Cardiac muscle cell (in vitro differentiated cells and primary cell): ENCODE measurements at places on chromosomes 2 and 18. TPM values are rescaled to one million over a fixed set of nuclear protein-coding genes. Genes with fewer than 3 reads are reported as not detected.
A peak's percentile ranks its signal among the peaks of the same experiment; 100 is the strongest.

- DNase-seq: no peak
Measured at GRCh38 chr2:239774933-239775622, 250.1 kb downstream of the NDUFA10 start.

DNA sequence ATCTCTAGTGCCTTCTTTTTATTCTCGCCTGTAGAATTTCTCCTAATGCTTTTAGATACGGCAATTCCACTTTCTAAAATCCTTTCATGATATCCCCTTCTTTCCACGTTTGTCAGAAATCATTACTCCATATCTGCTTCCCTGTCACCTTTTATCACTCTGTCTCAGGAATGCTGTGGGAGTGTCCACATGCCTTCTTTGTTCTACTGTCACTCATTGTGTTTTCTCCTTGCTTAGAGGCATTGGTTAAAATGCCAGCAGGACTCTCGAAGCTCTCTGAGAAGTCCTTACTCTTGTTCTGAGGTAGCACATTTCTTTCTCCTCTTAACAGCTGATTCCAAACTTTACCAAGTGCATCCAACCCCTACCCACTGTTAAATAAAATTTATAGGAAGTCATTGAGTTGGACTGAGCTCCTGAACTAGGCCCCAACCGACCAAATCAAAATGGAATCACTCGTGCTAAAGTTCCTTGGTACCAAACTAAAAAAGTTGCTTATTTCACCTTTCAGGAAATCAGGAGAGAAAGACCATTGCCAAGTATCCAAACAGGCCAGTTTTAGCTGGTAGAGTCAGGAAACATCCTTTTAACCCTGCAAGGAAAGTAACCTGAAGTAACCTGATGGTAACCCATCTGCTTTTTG lies 10.6 kb upstream of the GALNT5 start:
- DNase-seq: peak; percentile 39

- peak; percentile 24 for DNase-seq
Measured at GRCh38 chr2:98569197-98569793, 39.0 kb downstream of the COA5 start.

DNA sequence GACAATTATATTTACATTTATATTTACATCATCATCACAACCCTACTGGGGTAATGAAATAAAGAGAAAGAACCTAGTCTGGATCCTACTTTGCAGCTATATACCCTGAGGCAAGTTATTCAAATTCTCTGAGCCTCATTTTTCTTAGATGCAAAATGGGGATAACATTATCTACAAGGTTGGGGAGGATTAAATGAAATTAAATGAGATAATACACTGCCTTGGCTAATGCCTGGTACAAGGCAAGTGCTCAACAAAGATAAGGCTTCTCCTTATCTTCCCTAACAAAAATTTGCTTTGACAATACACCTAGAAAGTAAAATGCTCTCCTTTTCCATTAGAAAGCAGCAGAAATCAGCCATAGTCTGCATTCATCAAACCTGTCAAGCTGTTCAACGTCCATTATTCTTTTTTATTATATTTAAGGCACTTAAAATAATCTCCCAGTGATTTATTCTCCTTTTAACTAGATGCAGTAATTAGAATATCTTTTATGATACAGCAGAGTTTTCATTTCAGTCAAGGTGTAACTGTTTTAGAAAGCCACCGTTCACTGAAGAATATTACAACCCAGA lies 44.8 kb downstream of the TCF4 start:
- no peak for DNase-seq

- DNase-seq: no peak
Measured at GRCh38 chr18:70462078-70462439, 173.2 kb downstream of the SOCS6 start.

GRCh38 chr2:71564361-71564760 lies 111.0 kb downstream of the DYSF start:
- DNase-seq: no peak

- DNase-seq: no peak
Measured at GRCh38 chr2:100630473-100630977, 67.7 kb downstream of the PDCL3 start.

DNA sequence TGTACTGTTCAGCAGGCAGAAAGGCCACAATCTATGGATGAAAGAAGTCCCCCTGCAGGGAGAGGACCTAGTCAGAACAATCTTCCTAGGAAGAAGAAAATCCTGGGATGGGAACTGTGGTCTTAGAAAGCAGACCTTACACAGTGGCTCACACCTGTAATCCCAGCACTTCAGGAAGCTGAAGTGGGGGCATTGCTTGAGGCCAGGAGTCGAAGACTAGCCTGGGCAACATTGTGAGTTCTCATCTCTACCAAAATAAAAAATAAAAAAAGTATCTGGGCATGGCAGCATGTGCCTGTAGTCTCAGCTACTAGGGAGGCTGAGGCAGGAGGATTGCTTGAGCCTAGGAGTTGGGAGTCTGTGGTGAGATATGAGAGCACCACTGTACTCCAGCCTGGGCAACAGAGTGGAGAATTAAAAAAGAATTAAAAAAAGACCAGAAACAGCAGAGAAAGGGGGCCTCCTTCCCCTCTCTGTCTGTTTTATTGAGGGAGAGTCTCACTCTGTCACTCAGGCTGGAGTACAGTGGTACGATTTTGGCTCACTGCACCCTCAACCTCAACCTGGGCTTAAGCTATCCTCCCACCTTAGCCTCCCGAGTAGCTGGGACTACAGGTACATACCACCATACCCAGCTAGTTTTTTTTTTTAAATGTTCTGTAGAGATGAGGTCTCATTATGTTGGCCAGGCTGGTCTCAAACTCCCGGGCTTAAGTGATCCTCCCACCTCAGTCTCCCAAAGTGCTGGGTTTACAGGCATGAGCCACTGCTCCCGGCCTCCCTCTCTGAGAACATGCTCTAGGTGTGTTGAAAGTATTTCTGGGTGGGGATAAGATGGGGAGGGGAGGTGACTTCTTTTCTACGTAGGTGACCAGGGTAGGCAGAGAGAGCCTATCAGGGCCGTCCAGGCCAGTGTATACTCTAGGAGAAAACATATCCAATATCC lies 7.4 kb downstream of the RHOB start:
- DNase-seq: no peak

- no peak for DNase-seq
Measured at GRCh38 chr2:169683425-169684134, 10.6 kb downstream of the CFAP210 start.

Gene ZNF804A
- 0.12 TPM in 1 of 2 replicates, not detected in the other for polyA plus RNA-seq

Gene TLX2
- polyA plus RNA-seq: not detected in 2 replicates

Gene ATP8B1
- 0.17 TPM in 1 of 2 replicates, not detected in the other for polyA plus RNA-seq

Gene C2orf80
- not detected in 2 replicates for polyA plus RNA-seq

Gene TUBA3E
- 0.70 TPM in 1 of 2 replicates, not detected in the other for polyA plus RNA-seq

Gene KIF1A
- 4.3 and 6.3 TPM in 2 replicates for polyA plus RNA-seq

Gene FAM98A
- polyA plus RNA-seq: 26.7 and 40.8 TPM in 2 replicates
